NCI-H1436 treated with DMSO at 0.1 percent for 48 hours (cell line): ENCODE measurements at places on chromosomes 1 and 21.

- no peak for DNase-seq
Measured at GRCh38 chr1:112251766-112252506, 144.1 kb upstream of the CTTNBP2NL start.

DNA sequence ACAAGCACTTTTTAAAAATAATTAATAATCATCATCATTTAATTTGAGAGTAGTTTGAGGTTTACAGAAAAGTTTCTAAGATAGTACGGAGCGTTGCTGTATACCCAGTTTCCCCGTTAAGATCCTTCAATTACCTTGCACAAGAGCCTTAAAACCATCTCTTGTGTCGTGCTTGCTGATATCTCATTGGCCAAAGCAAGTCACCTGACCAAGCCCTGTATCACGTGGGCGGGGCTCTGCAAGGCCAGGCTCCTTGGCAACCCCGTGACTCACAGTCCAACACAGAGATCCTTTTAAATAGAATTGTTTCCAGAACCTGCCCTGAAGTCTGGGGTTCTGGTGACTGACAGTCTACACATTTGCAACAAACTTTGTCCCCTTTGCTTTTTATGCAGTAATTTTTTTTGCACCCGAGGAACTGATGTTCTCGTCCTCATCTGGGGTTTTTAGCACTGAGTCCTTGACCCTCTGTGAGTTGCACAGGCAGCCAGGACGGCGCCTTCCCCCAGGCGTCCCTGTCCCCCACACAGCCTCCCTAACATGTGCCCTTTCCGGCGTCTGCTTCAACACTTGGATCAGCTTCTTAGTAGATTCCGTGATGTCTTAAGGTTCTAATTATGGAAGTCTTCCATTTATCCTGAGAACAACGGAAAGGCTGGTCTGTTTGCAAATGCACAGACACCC is 183.3 kb upstream of the TMEM51 start:
- DNase-seq = no peak

GRCh38 chr1:214500340-214501055 is 50.9 kb downstream of the PTPN14 start:
- DNase-seq = no peak

DNA sequence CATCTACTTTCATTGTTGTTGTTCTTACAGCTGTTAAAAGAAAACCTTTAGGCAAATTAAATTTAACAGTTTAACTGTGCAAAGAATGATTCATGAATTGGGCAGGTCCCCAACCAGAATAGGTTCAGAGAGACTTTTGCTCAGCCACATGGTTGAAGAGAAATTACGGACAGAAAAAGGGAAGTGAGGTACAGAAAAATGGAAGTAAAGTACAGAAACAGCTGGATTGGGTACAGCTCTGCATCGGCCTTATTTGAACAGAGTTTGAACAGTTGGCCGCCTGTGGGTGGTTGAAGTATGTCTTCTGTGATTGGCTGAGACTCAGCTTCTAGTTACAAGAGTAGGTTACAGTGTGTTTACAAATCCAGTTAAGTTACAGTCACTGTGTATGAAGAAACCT is 210.1 kb downstream of the FGGY start:
- DNase-seq = no peak

- no peak for DNase-seq
Measured at GRCh38 chr1:78437941-78438340, 52.8 kb upstream of the PTGFR start.

DNA sequence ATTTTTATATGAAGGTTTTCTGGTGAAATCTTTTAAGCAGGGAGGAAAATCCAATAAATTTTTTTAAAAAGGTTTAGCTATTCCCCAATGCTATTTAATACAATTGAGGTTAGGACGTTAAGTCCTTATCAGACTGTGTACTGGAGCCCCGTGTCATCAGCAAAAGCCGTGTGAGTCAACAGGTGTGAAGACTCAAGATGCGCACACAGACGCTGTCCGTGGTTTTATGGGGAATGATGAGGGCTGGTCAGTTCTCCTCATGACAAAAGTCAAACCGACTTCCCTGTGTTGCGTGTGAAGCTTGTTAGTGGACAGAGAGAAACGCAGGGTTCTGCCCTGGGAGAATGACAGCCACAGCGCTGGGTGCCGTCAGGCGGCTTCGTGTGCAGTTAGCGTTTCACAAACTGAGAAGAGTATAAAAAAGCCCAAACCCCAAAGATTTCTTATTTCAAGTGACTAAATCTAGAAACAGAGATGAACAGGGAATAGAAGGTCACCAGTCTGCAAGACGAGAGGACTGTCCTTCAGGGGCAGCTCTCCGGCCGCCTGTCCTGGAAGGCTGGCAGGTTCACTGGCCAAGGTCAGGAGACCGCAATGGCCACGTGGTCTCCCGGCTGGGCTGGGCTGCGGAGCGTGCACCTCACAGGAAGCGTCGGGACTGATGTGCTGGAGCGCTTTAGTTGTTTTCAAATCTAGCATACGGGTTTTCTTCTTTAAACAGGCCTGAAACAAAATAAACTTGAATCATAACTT is 22.4 kb downstream of the PTTG1IP start:
- no peak for DNase-seq

DNA sequence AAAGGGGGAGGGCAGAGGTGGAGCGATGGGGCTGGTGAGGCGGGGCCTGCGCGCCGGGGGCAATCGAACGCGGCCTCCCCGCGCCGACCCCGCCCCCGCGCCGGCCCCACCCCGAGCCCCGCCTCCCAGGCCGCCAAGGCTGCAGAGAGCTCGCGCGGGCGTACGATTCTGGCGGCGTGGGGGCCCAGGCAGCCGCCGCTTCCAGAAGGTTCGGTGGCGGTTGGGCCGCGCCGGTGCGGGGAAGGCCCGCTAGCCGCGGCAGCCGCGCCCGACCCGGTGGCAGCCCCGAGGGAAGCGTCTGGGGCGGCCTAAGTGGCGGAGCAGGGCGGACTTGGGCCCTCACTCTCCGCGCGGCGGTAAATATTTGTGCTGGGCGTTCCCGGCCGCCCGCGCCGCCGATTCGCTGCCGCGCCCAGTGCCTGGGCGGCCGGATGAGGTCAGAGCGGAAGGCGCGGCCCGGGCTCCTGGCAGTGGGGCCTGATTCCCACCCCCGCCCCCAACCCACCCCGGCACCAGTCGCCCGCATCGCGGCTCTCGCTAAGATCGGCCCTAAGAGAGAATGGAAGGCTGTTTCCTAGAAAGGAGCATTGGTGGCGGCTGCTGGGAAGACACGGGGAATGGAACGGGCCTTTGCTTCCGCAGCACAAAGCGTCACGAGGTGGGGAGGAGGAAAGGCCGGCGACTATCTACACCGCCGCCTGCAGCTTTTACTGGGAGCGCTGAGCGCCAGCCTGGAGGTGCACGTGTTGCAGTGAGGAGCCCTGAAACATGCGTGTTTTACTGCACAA is at the start of gene ACOT7:
ACOT7 (minus strand) TSS at position 368 of the 788 bp plus-strand sequence. CDS start 368 bp downstream, outside the sequence.
- DNase-seq = peak; percentile 46

DNA sequence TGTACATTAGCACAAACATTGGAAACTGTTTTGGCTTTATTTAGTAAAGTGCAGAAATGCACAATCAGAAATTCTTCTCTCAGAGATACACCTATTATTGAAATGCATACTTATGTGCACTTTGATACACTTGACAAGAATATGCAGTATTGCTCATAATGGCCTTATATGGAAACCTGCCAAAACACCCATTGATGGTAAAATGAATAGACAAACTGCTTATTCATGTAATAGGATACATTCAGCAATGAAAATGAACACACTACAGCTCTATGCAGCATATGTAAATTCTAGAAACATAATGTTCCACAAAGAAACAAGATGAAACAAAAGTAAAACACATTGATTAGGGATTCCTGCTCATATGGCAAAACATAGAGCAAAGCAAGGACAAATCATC is 223.9 kb downstream of the S1PR1 start:
- no peak for DNase-seq

DNA sequence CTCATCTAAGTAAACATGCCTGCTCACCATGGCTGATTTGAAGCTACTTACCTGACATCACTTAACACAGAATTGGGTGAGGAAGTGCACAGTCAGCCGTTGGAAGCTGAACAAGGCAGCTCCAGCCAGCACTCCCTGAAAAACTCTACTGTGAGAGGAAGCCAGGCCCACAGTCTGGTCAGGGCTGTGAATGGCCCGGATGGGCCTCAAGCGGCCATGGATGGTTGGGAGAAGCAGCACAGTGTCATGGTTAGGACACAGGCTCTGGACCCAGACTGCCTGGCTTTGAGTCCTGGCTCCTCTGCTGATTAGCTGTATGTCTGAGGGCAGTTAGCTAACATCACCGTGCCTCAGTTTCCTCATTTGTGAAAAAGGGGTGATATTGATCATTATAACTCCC is 267.8 kb downstream of the GRIK3 start:
- DNase-seq = no peak

GRCh38 chr1:38454749-38455441 is 404.7 kb downstream of the RRAGC start:
- no peak for DNase-seq

GRCh38 chr1:159205225-159205624 is 550 bp downstream of the ACKR1 start:
- no peak for DNase-seq

DNA sequence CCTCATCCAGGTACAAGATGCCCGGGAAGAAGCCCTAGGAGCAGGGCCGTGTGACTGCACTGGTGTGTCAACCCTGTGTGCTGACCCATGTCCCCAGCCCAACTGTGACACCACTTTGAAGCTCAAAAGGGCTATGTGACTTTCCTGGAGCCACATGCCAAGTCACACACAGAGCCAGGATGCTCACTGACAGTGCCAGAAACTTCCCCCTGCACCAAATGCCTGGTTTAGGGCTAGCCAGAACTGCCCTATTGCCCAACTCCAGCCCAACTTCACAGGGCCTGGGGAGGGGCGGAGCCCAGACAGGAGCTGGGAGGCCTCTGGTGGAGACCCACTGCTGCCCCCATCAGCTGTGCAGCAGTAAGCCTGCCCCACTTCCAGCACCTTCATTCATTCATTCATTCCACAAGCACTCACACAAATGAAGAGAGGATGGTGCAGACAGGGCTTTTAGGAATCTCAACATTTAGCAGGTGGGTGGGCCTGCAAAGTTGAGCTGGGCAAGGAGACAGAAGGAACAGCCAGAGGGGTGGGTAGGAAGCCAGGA is 36.7 kb downstream of the KCNQ4 start:
- no peak for DNase-seq
